ENCODE measurements at places on chromosomes 3 and 15. TPM values are rescaled to one million over a fixed set of nuclear protein-coding genes. Genes with fewer than 3 reads are reported as not detected.

CLDN18 gene
- total RNA-seq, result not detected

FBN1 gene
- 23.1 TPM for total RNA-seq

TTC23 gene
- 9.7 TPM for total RNA-seq

TTC21A gene
- total RNA-seq, result 3.2 TPM

MRPS11 gene
- total RNA-seq, result 20.5 TPM

PLA2G4E gene
- not detected for total RNA-seq

ARHGAP11A gene
- 14.1 TPM for total RNA-seq

SI gene
- total RNA-seq, result under 0.01 TPM

LRRFIP2 gene
- 54.9 TPM for total RNA-seq

ACSBG1 gene
- 9.9 TPM for total RNA-seq

MESP2 gene
- total RNA-seq, result 0.92 TPM

ARGFX gene
- total RNA-seq, result not detected

MYH15 gene
- 1.2 TPM for total RNA-seq

PPM1L gene
- total RNA-seq, result 78.7 TPM

RTP4 gene
- 0.23 TPM for total RNA-seq

SAXO2 gene
- total RNA-seq, result 14.8 TPM

NR2F2 gene
- 28.1 TPM for total RNA-seq

HTR3E gene
- total RNA-seq, result not detected

MUC20 gene
- 3.5 TPM for total RNA-seq

TMEM207 gene
- total RNA-seq, result not detected

ZNF80 gene
- 0.23 TPM for total RNA-seq

FSD2 gene
- total RNA-seq, result not detected

CCK gene
- total RNA-seq, result 14.5 TPM

OR4F6 gene
- 0.23 TPM for total RNA-seq

ESYT3 gene
- 4.4 TPM for total RNA-seq

XXYLT1 gene
- total RNA-seq, result 34.6 TPM

RAD51 gene
- 1.8 TPM for total RNA-seq

LRRC2 gene
- 1.2 TPM for total RNA-seq

All from diencephalon (tissue), 1 donor.